ENCODE measurements at places on chromosomes 4 and X.

DNA sequence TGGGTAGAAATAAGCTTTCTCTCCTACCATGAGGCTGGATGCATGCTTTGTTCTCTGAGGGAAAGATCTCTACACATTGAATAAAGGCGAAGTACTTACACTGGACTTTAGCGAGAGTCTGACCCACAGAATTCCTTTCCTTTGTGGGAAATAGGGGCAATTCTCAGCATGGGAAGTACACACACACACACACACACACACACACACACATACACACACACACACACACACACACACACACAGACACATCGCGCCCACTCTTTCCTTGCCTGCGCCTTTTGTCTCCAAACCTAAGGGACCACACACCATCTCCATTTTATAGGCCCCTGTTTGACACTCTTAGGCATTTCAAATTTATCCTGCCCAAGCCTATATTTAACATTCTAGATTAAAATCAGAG lies 83.8 kb downstream of the LUZP4 start:
- DNase-seq, result no peak

GRCh38 chr4:74056114-74056857 lies 17.8 kb upstream of the CXCL3 start:
- no peak for DNase-seq

GRCh38 chrX:29136904-29137303 lies 549.7 kb downstream of the IL1RAPL1 start:
- no peak for DNase-seq

GRCh38 chrX:68985135-68985755 lies 156.4 kb downstream of the EFNB1 start:
- DNase-seq, result no peak

DNA sequence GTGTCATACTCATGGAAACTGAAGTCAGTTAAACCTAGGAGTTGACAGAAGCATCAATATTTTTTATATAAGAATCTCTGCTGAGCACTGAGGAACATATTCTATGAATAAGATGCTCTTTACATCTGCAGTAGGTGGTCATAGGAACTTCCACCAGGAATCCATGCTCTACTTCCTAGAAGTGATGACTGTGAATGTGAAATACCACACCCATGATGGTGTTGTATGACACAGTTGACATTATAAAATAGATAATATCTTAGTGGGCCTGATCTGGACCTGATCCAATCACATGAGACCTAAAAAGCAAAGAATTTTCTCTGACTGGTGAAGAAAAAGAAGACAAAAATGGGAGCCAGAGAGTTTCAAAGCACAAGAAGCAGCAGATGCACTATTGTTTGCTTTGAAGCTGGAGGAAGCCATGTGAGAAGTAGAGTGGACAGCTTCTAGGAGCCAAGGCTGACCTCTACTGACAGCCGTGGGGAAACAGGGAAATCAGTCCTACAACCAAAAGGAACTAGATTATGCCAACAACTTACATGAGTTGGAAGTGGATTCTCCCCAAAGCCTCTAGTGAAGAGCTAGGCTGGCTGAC lies 68.6 kb upstream of the HS3ST1 start:
- DNase-seq, result no peak

DNA sequence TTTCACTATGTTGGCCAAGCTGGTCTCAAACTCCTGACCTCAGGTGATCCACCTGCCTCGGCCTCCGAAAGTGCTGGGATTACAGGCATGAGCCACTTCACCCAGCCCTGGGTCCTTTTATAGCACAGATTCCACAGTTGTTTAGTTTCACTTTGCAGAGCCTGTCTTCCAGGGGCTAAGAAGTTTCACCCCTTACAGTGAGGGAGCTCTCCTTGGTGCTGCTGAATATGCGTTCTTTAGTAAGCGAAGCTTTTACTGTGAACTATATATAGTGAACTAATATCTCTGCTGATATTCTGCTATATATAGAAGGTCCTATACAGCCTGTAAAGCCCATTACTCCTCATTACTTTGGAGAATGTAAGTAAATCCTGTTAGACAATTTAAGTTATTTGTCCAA lies 4.2 kb downstream of the TCEAL6 start:
- no peak for DNase-seq

All from activated T-cell treated with anti-CD3 and anti-CD28 coated beads, Interleukin-2, amount 50 U/mL, for 48 hours (primary cell).